SJCRH30 (cell line): ENCODE measurements at places on chromosomes 1 and 21.

DNA sequence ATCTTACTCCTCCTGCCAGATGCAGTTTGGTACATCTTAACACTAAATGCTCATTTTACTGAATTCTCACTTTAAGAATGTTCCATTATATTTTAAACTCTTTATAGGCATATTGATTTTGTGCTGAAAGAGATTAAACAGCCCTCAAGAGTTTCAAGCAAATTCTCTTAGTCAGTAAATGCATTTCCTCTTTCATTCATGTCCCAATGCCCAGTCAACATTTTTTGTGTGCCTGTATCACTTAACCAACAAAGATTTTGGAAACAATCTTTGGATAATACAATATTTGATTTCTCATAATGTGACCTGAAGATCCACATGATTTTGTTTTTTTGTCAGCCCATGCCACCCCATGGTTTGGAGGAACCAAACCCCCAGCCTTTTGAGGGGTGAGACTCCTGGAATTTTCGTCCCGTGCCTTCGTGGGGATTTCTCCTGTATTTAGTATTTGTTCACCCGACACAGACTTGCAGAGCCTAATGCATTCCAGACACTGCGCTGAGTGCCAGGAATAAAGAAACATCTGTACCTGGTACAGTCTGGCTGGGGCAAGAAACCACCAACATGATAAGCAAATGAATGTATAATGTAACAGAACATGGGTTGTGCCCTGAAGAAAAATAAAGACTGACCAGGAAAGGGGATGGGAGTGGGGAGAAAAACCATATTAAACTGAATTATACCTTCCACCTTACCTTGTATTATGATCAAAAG is 47.1 kb upstream of the ETS2 start:
- no peak for DNase-seq

DNA sequence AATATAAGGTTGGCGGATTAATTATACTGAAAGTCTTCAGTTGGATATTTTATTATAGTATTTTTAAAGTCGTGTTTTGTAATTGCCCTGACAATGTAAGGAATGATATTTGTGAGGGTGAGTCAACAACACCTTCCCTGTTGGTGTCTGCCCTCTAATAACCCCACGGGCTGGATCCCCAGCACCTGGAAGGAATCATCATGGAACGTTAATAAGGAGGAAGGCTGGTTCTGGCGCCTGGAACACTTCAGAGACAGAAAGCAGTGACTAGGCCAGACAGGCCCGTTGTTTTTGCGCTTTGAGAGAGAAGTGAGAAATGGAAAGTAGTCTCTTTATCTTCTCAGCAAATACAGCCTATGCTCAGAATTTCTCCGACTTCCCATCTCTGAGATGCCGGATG is 31.6 kb downstream of the TEX35 start:
- no peak for DNase-seq

DNA sequence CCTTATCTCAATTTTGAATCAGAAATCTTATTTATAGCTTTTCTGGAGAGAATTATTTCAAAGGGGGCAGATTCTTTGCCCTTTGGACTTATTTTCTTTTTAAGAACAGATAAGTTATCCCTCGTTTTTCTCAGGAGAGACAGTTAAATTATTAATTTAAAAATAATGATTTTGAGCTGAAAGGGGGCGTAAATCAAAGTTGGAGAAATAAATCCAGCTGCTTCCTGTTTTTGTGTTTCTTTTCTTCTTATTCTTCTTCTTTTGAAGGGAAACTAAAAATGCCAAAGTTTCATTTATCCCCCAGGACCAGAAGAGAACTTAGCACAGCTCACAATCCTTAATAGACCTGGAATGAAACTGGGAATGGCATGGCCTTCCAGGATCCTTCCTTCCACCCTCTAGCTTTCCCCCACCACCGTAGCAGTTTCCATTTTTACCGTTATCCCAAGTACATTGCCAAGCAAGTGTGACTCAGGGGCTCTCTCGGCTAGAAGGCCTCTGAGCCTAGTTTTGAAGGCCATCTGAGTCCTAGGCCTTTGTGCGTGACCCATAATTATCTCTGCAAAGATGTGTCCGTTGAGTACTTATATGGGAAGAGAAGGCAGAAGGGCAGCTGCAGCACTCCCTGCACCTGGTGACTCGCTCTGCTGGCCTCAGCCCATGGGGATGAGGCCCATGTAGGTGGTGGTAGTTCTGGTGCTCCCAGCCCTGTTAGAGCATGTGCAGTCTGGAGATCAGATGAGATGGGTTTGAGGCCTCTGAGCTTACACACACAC is 181.7 kb downstream of the ROR1 start:
- no peak for DNase-seq

DNA sequence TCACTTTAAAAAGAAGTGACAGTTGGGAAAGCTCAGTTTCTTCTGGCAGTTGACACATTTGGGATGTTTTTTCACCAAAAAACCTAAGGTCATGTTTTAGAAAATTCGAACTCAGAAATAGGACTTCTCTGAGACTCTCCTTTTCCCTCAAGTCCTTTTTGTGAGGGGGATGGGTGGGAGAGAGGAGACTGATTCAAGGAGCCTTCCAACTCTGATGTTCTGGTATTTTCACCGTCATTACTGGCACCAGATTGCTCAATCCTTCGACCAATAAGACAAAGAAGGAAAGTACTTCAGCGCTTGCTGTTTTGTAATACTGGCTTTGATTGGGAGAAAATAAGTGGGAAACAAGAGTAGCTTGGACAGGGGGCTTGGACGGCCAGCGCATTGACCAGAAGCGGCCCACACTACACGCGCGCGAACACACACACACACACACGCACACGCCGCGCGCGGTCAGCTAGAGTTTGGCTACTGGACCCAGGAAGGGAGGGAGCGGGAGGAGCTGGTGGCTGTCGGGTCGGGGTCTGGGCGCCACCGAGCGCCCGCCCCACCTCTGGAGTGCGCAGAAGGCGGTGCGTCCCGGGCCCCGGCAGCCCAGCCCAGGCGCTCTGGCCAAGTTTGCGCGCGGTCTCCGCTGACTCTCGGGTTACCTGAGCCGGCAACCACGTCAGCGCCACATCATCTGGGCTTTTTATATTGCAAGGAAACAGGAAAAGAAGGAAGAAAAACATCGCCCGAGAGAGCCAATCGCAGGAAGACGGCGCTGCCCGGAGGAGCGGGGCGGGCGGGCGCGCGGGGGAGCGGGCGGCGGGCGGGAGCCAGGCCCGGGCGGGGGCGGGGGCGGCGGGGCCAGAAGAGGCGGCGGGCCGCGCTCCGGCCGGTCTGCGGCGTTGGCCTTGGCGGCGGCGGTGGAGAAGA is at the start of gene KCNK1:
KCNK1 (plus strand) TSS at position 855 of the 921 bp plus-strand sequence; CDS start at position 921, 66 bp downstream.
- DNase-seq: no peak

GRCh38 chr1:20742671-20743070 is 10.2 kb upstream of the SH2D5 start:
- no peak for DNase-seq

- peak; percentile 100 for DNase-seq
Measured at GRCh38 chr1:173867753-173868265, at the start of gene GAS5. GAS5 (minus strand) TSS chr1:173867989.

- DNase-seq: no peak
Measured at GRCh38 chr1:44310006-44310405, 45.1 kb downstream of the ERI3 start.

DNA sequence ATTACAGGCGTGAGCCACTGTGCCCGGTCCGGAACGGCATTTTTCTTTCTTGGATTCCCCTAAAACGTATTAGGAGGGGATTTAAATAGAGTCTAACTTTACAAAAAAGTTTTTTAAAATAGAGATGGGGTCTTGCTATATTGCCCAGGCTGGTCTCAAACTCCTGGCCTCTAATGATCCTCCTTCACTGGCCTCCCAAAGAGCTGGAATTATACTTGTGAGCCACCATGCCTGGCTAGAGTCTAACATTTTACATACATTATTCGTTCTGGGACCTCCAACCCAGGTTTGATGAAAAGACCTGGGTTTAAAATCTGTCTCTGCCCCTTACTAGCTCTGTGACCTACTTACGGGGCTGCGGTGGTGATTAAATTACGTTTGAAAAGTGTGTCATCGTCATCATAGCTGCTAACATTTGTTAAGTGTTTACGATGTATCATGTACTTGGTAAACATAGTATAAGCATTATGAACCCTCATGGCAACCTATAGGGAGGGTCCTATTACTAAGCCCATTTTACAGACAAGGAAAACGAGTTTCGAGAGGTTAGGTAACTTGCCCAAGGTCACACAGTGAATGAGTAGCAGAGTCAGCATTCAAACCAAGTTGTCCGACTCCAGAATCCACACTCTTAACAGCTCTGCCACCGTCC is 24.5 kb downstream of the PLEKHM2 start:
- DNase-seq: no peak

GRCh38 chr1:65958561-65959350 is 166.1 kb downstream of the PDE4B start:
- DNase-seq: peak; percentile 66

GRCh38 chr1:180816132-180816531 is 96.6 kb upstream of the KIAA1614 start:
- DNase-seq: no peak

GRCh38 chr1:238961790-238962189 is 424.6 kb upstream of the CHRM3 start:
- no peak for DNase-seq

GRCh38 chr1:51421964-51422363 is 91.6 kb upstream of the TTC39A start:
- DNase-seq: no peak

DNA sequence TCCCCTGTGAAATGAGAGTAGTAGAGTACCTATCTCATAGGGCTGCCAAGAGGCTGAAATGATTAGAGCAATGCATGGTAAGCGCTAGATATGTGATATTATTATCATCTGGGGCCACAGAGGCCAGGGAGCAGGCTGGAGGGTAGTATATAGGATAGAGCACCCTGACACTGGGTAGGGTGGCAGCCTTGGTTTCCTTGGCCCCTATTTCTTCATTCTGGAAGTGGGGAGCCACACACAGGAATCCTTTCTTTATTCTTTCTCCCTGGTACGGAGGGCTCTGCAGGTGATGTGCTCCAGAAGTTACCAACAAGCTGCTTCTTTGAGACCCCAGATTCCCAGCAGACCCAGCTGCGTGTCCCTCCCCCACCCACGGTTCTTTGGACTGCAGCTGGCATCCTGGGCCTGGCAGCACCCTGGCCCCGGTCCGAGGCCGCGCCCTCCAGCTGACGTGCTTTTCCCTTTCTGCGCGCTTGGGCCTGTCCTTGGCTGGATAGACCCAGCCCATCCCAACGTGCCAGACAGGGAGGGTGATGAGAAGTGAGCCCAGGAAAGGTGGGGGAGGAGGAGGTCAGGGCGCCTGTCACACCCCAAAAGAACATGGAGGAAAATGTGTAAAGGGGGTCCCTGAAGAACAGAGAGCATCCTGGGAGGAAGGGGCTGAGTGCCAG is 18.2 kb downstream of the INAVA start:
- no peak for DNase-seq

- DNase-seq: no peak
Measured at GRCh38 chr1:157403608-157404007, 148.7 kb downstream of the FCRL5 start.

DNA sequence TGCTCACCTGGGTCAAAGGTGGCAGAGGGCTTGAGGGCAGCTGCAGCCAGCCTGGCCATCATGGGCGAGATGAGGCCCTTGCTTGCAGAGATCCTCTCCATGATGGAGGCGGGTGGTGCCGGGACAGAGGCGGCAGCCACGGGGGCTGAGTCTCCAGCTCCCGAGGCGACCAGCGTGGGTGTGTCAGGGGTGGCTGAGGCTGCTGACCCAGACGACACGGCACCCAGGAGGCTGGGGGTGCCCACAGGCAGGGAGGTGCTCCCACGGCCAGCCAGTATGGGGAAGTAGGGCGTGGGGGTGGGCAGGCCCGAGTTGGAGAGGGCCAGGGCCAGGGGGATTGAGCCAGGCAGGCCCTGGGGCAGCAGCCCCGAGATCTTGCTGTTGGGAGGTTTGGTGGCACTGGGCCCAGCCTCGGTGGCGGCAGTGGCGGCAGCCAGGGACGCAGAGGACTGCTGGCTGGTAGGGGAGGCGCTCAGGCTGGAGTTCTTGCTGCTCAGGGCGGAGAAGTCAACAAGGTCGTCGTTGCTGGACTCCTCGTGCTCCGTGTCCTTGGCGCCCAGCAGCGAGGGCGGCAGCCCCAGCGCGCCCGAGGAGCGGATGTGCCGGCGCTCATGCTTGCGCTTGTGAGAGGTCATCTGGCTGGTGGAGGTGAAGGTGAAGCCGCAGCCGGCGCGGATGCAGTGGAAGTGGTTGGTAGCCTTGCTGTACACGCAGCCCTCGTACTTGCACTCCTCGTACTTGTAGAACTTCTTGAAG is 142.9 kb downstream of the CASZ1 start:
- DNase-seq: no peak

DNA sequence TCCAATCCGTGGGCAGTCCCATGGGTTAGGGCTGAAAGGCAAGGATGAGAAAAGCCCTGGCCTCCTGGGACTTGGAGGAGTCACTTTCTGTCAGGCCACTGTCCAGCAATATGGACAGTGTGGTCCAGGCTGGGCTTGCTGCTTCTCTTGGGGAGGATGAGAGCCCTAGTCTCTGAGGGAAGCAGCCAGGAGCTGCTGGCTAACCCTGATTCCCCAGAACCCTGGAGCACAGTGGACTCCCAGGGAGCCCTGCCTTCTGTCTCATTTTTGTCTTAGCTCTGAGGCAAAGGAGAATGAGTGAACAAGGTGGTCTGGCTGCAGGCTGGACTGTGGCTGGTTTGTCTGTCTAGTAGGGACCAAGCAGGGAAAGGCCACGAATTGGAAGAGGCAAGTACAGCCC is 23.8 kb upstream of the EDN2 start:
- DNase-seq: no peak

GRCh38 chr1:213571419-213571818 is 416.4 kb upstream of the PROX1 start:
- no peak for DNase-seq

DNA sequence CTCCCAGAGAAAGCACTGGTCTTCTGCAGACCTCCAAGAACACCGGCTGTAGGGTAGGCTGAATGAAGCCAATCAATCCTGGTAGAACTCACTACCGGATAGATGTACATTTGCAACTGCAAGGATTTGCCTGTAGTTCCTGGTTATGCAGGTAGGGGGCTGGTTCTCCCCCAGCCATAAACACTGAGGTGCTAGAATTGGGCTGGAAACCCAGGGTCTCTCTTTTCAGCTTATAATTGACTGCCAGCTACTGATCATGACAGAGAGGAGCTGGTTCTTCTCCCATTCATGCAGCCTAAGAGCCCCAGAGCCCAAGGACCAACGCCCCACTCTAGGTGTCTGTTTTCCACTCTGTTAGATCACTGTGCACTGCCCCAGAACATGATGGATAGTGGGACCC is 21.5 kb upstream of the MTARC2 start:
- peak; percentile 25 for DNase-seq

- DNase-seq: no peak
Measured at GRCh38 chr1:164671323-164671965, 112.5 kb downstream of the PBX1 start.

DNA sequence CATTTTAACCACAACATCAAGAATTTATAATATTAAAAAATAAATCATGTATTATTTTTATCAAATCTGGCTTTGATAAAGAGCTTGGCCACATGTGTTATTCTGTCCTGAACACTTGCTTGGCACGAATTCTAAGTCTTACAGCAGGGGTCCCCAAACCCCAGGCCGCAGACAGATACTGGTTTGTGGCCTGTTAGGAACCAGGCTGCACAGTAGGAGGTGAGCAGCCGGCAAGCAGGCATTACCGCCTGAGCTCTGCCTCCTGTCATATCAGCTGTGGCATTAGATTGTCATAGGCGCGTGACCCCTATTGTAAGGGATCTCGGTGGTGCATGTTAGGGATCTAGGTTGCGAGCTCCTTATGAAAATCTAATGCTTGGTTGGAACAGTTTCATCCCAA is 127.6 kb upstream of the IVNS1ABP start:
- no peak for DNase-seq

- DNase-seq: peak; percentile 88
Measured at GRCh38 chr1:228664399-228664914, 70.8 kb upstream of the RHOU start.

- no peak for DNase-seq
Measured at GRCh38 chr1:5906966-5907365, 85.3 kb downstream of the NPHP4 start.

GRCh38 chr1:11738783-11739182 is 2.8 kb downstream of the AGTRAP start:
- no peak for DNase-seq
